ELR (cell line): ENCODE measurements at places on chromosomes 1 and 21.

- no peak for DNase-seq
Observed at GRCh38 chr1:64240206-64240605, 36.8 kb downstream of the UBE2U start.

- peak; percentile 33 for DNase-seq
Observed at GRCh38 chr1:184387069-184387475, 243 bp downstream of the C1orf21 start.

GRCh38 chr1:174204697-174205308, 45.5 kb downstream of the RABGAP1L start:
- DNase-seq: peak; percentile 15

DNA sequence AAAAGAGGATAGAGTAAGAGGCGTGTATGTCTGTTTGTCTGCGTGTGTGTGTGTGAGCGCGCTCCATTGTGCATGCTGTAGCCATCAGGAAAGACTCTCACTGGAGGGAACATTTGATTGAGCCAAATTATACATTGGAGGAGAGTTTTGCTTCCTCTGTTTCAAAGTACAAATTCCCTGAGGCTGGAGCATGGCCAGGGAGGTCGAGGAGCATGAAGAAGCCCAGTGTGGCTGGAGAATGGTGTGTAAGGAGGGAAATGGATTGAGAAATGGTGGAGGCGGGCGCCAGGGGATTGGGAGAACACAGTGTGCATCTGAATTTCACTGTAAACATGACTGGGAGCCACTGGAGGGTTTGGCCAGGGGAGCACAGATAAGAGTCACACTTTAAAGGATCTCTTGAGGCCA, 22.1 kb upstream of the EFNA1 start:
- DNase-seq: no peak

DNA sequence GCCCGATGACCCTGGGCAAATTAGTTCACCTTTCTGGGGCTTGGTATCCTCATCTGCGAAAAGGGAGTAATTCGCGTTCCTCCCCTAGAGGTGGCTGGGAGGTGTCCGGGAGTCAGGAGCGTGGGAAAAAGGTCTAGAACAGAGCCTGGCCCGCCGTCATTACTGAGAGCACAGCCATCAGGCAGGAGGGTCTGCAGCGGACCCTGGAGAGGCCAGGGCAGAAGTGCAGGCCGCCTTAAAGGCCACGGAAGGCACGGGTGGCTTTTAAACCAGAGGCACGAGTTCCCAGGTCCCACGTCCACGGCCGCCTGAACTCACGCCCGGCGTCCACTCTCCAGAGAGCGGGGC, 850 bp downstream of the PANK4 start:
- DNase-seq: peak; percentile 40

GRCh38 chr1:13700521-13701270, 708 bp downstream of the PRDM2 start:
- DNase-seq: peak; percentile 29

GRCh38 chr1:171110621-171111326, 20.1 kb downstream of the FMO3 start:
- DNase-seq: no peak

GRCh38 chr1:105172788-105173187, 1423.1 kb downstream of the AMY1C start:
- no peak for DNase-seq

GRCh38 chr1:33758698-33759097, 105.2 kb upstream of the HMGB4 start:
- DNase-seq: no peak

GRCh38 chr1:219837274-219837993, 90.9 kb downstream of the SLC30A10 start:
- DNase-seq: peak; percentile 62

- DNase-seq: peak; percentile 58
Observed at GRCh38 chr1:212699625-212700222, at the start of gene BATF3. TSS of gene BATF3 (minus strand) at chr1:212699840. CDS start at chr1:212699762, 78 bp downstream.

DNA sequence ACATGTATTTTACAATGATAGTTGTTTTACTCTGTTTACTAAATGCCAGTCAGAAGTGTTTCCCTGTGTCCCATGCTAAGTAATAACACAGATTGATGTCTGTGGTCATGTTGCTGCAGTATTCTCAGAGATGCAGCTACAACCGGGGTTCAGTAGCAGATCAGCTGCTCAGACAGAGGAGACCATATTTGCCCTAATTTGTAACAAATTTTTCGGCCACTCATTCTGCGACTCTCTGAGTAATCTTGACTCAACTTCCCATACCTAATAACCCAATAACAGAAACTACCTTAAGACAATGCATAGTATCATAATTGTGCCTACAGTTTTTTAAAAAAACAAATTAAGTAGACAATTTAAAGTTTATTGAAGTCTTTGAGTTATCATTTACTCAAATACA, 32.6 kb downstream of the NIBAN1 start:
- DNase-seq: no peak

DNA sequence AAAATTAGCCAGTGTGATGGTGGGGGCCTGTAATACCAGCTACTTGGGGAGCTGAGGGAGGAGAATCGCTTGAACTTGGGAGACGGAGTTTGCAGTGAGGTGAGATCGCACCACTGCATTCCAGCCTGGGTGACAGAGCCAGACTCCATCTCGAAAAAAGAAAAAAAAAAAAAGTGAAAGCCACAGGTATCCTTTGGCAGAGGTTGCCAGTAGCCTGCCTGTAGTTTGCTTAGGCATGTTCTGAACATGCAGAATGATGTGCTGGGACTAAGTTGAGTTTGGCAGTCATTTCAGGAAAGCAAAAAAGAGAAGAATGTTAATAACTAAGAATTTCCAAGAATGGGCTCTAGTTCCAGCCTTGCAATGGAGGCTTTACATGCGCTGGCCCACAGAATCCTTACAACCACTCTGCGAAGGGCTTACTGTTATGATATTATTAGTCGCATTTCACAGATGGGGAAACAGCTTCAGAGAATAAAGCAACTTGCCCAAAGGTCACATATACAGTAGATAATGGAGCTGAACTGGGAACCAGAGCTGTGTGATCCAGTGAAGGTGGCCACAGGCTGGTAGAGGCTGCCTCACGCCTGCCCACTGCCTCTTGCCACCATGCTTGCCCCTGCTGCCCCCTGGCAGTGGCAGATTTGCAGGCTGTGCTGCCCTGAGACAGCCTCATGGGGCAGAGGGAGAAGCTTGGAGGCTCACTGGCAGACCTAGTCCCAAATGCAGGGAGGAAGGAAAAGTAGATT, 66.5 kb upstream of the LYST start:
- DNase-seq: no peak

- DNase-seq: no peak
Observed at GRCh38 chr1:30757352-30758120, at the start of gene LAPTM5. TSS of gene LAPTM5 (minus strand) at chr1:30757774. CDS start at chr1:30757745, 29 bp downstream.

DNA sequence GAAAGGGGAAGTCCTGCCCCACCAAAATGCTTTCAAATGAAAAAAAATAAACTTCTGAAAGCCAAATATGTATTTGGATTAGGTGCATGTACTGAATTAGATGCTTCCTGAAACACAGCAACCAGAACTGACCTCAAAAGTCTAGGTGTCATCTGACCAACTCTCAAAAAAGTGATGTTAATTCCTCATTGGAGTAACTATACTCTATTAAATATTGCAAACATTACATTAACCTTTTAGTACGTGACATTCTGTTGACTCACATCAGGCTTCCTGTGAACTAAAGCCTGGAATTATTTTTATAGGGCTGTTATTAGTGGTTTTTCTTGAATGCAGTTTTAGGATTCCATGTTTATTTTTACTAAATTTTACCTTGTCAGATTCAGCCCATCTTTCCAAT, 73.5 kb downstream of the ASTN1 start:
- DNase-seq: peak; percentile 10
